ENCODE measurements at places on chromosomes 12 and 14. TPM values are rescaled to one million over a fixed set of nuclear protein-coding genes. Genes with fewer than 3 reads are reported as not detected.
A peak's percentile ranks its signal among the peaks of the same experiment; 100 is the strongest.

Gene SERPINA4
- total RNA-seq, result not detected

- no peak for ATAC-seq
Measured at GRCh38 chr12:76690921-76691700, 72.8 kb upstream of the ZDHHC17 start.

- ATAC-seq, result no peak
Measured at GRCh38 chr12:45257185-45257930, 41.5 kb downstream of the ANO6 start.

DNA sequence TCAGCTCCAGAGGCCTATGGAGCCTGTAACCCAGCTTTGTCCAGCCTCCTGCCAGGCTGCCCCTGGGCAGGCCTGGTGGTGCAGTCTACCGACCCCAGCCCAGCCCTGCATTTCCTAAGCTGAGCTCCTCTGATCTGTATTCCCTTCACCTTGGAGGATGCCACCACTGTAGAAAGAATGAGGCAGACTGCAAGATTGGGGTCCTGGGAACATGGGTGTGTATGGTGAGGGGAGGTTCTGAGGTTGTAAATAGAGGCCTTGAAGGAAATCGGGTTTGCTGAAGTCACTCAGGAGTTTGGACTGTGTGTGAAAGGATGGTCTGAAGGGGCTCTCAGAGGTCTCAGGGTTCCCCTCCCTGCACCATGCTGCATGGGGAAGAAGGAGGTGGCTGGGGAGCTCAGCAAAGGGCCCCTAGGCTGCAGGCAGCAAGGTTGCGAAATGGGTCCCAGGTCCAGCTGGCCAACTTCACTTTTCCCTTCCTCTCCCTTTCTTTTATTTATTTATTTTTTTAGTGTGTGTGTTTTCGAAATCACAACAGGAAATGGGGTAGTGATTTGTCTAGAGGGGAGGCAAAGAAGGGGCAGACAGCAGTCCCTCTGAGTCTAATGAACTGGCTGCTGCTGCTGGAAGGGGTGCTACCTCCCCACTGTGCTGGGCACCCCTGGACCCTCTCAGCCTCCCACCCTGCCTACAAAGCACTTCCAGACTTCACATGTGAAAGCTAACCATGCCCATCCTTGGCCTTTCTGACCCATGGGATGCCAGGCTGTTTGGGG, 1.2 kb upstream of the LRP1-AS start:
- ATAC-seq, result no peak

DNA sequence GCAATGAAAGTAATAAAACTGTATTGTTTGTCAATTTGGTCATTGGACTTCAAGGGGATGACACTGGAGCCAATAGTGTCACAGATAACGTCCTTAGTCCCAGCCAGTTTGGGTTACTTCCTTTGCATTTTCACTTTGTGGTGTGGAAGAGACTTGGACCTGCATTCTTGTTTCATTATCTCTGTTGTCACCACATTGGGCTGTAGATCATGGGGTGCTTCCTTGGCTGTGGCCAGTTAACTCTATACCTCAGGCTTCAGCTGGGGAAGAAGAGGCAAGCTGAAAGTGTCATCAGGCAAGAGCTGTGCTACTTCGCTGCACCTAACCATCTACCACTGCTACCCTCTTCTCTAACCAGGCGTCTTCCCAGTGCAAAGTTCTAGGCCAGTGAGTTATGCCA, 15.1 kb upstream of the CISTR start:
- ATAC-seq, result no peak

GRCh38 chr14:82035397-82035796, 501.7 kb upstream of the SEL1L start:
- ATAC-seq, result no peak

Gene MIPOL1
- total RNA-seq, result 3.4 TPM

DNA sequence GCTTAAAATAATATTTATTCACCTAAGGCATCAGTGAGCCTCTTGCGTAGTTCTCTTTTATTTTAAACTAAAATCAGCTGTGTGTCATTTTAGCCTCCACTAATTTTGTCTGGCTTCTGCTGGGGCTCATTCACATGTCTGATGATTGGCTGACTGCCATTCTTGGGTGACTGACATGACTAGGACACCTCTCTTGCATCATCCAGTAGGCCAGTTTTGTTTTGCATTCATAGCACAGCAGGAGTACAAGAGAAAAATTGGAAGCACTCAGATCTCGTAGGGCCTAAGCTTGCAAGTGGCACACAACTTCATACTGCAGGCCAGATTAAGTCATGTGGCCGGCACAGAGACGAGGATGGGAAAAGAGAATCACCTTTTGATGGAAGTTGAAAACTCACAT, 1226.5 kb downstream of the GALC start:
- no peak for ATAC-seq

- no peak for ATAC-seq
Measured at GRCh38 chr14:101127224-101127623, 223.7 kb upstream of the RTL1 start.

Gene NANOG
- total RNA-seq, result 0.52 TPM

Gene BCL11B
- total RNA-seq, result 10.6 TPM

GRCh38 chr12:49059045-49059298, 1.6 kb downstream of the KMT2D start:
- no peak for ATAC-seq

Gene GPR137C
- 0.16 TPM for total RNA-seq

GRCh38 chr14:23483236-23483854, 13.8 kb downstream of the NGDN start:
- ATAC-seq, result no peak

Gene VEZT
- 49.9 TPM for total RNA-seq

Gene OR4K17
- total RNA-seq, result not detected

Gene BRF1
- 11.7 TPM for total RNA-seq

Gene GALNT9
- not detected for total RNA-seq

- no peak for ATAC-seq
Measured at GRCh38 chr12:48300774-48301173, 49.9 kb downstream of the ZNF641 start.

GRCh38 chr12:39205969-39206368, 237.0 kb downstream of the KIF21A start:
- ATAC-seq, result no peak

DNA sequence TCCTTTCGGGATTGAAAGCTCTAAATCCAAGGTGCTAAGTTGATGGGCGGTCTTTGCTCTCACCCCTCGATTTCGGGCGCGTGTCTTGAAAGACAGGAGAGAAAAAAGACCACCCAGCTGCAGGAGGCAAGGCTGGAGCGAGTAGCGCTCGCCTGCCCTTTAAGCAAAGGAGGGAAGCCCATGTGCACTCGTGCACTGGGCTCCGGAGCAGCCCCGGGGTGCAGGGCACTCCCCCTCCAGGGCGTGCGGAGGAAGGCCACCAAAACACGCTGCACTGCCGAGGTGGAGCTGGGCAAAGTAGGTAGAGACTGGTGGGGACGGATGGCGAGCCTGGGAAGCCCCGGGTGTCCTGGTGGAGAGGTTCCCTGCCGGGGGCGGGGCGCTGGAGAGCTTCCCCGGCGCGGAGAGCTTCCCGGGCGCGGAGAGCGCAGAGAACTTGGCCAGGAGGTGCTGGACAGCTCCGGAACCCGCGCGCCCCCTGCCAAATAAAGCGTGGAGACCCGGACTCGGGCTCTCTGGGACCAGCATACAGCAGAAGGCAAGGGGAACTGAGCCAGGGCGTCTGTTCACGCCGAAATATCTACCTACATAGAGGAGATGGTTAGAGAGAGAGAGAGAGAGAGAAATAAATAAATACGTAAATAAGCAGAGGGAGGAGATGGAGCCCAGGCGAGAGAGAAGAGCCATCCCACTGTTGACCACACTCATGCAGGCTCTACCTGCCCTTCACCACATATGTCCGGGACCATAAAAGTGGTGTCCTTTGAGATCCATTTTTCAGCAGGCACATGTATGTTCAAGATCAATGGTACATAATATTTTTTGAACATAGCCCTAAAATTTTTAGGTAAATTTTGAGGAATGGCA, 662 bp upstream of the NELL2 start:
- peak; percentile 55 for ATAC-seq

Gene NPFF
- total RNA-seq, result not detected

GRCh38 chr14:70709726-70710382, 68.1 kb downstream of the TTC9 start:
- peak; percentile 64 for ATAC-seq

DNA sequence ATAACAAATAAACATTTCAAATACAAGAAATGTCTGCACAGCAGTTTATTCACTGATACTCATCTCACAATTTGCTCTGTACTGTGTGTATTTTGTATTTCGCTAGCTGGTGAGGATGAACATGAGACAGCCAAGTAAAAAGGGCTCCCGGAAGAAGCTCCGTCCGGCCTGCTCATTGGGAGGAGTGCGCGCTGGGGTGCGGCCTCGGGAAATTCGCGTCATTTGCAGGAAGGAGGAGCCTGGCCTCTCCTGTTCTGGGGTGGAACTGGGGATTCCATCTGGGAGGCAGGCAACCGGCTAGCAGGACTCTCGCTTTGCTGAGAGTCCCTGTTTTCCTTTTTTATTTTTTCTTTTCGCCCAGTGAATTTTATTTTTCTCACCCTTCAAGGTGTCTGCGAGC, 368.4 kb upstream of the TMEM132C start:
- no peak for ATAC-seq

DNA sequence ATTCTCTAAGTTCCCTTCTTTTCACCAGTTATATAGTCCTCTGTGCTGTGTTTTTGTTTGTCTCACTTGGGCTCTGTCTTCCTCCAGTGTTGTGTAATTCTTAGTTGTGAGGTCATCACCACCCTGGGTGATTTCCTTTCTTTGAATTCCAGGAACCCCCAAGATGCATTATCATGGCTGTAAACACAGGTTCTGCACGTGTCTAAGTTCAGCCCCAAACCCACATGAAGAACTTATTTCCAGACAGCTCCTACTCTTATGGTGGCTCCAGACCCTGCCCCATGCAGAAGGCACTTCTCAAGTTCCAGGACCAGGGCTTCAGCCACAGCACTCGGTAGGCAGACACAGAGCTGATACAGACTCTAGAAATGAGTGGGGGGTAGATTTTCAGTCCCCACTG, 560.5 kb downstream of the BCL11B start:
- no peak for ATAC-seq

- ATAC-seq, result peak; percentile 79
Measured at GRCh38 chr14:54364555-54365415, 32.0 kb upstream of the CDKN3 start.

Gene NT5DC3
- 4.8 TPM for total RNA-seq

DNA sequence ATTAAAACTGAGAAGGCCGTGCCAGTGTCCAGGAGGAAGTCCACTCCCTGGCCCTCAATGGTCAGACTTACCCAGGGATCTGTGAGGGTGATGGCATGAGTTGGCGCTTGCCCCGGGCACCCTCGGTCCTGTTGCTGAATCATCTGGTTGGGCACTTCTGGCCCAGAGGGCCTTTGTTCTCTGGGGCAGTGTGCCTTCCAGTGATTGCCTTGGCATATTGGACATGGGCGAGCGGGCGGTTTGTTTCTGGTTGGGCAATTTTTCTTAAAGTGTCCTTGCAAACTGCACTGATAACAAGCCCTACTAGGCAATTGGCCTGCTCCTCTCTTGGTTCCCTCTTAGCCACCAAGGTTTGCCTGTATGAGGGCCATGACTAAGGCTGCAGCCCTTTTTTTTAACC, 69.5 kb upstream of the ZDHHC17 start:
- no peak for ATAC-seq

Gene GALNT16
- total RNA-seq, result 1.00 TPM

DNA sequence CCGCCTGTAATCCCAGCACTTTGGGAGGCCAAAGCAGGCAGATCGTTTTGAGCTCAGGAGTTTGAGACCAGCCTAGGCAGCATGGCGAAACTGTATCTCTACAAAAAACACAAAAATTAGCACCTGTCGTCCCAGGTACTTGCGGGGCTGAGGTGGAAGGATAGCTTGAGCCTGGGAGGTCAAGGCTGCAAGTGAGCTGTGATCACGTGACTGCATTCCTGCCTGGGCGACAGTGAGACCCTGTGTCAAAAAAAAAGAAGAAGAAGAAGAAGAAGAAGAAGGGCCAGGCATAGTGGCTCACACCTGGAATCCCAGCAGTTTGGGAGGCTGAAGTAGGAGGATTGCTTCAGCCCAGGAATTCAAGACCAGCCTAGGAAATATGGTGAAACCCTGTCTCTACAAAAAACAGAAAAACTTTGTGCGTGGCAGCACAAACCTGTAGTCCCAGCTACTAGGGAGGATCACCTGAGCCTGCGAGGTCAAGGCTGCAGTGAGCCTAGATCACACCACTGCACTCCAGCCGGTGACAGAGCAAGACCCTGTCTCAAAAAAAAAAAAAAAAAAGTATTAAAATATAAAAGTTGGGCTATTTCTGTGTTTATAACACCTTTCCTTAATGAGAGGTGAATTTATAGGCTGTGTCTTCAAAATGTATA, 15.5 kb downstream of the RXYLT1 start:
- no peak for ATAC-seq

DNA sequence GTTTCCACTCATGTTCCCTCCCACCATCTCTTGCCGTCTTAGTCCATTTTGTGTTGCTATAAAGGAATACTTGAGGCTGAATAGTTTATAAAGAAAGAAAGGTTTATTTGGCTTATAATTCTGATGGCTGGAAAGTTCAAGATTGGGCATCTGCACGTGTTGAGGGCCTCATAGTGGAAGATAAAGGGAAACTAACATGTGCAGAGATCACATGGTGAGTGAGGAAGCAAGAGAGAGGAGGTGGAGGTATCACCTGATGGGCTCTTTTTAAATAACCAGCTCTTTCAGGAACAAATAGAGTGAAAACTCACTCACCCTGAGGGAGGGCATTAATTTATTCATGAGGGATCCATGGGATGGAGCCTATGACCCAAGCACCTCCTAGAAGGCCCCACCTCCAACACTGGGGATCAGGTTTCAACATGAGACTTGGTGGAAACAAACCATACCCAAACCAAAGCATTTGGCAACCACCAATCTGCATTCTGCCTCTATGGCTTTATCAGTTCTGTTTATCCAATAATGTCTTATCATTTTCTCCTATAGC, 29.5 kb downstream of the MYO1H start:
- no peak for ATAC-seq

- no peak for ATAC-seq
Measured at GRCh38 chr12:131264635-131265034, 310.9 kb downstream of the ADGRD1 start.

GRCh38 chr14:62743560-62743959, 301.7 kb downstream of the KCNH5 start:
- ATAC-seq, result no peak

GRCh38 chr14:92507174-92507768, 6.3 kb upstream of the RIN3 start:
- peak; percentile 67 for ATAC-seq

Gene NOC4L
- 18.1 TPM for total RNA-seq

Gene LYSET
- 13.9 TPM for total RNA-seq

Gene HOXC9
- total RNA-seq, result 1.2 TPM

- ATAC-seq, result peak; percentile 60
Measured at GRCh38 chr12:124588751-124589267, 21.4 kb upstream of the NCOR2 start.

Gene SYCP3
- 0.12 TPM for total RNA-seq

- ATAC-seq, result peak; percentile 57
Measured at GRCh38 chr12:84920331-84920730, 7.7 kb upstream of the SLC6A15 start.

Gene SLC10A1
- total RNA-seq, result not detected

GRCh38 chr14:91890291-91890749, 23.0 kb upstream of the TC2N start:
- ATAC-seq, result no peak
